GM03348 (cell line): ENCODE measurements at places on chromosomes 2 and 18.

DNA sequence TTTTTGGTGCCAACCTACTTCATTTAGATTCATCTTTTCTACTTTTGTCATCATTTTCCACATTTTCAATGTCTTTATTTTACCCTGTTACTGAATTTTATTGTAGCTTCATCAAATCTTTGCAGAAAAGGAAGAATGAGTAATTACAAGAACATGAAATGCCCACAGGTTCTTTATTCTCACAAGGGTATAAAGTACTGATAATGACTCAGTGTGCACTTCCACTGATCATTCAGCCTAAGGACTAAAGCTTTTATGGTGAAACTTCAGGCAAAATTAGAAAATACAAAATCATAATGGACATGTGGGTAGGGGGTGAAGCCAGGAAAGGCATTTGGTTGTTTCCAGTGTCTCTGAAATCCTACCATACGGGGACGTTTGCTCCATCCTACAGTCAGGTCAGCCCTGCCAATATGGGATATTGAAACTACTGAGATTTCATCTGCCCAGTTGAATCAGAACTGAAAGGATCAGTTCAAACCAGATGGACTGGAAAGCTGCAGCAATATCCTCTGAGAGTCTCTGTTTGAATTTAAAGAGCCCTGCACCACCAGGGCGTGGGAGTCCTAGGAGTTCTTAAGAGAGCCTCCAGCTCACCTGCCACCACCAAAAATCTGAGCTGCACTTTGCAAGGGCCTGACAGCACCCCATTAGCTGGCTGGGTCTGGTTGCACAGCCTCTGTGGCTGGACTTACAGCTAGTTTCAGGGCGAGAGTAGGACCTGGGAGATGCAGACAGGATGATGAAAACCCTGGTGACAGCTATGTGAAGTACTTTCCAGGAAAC lies 390.4 kb downstream of the CMPK2 start:
- DNase-seq, result no peak

DNA sequence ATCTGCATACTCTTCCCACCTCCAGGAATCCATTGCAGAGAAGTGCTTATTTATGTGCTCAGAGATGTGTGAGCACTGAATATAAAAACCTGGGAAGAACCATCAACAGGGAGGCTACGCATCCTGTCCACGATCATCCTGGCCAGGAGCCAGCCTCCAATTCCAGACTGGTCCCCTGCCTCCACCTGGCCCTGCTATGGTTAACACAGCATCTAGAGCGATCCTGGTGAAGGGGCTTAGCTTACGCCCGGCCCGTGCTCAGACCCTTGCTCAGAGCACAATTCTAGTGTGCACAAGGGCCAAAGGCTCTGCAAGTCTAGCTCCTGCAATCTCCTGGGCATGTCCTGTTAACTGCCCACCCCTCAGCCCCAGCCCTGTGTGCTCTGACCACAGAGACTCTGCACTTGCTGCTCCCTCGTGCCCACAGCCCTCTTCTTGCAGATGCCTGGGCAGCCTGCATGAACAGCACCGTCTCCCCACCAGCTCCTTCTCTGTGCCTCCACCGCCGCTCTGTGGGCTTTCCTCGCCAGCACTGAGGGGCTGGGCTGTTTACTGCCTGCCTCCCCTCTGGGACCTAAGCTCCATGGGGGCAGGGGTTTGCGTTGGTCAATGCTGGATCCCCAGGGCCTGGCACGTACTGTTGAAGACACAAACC lies 6.5 kb downstream of the PER2 start:
- no peak for DNase-seq

GRCh38 chr18:41972067-41972925 lies 17.3 kb downstream of the PIK3C3 start:
- DNase-seq, result no peak

- DNase-seq, result peak; percentile 77
Measured at GRCh38 chr2:121721926-121722325, 14.7 kb downstream of the NIFK start.

- no peak for DNase-seq
Measured at GRCh38 chr2:150919901-150920300, 341.8 kb downstream of the RBM43 start.

- DNase-seq, result peak; percentile 26
Measured at GRCh38 chr2:171762879-171763573, 75.8 kb downstream of the DYNC1I2 start.

DNA sequence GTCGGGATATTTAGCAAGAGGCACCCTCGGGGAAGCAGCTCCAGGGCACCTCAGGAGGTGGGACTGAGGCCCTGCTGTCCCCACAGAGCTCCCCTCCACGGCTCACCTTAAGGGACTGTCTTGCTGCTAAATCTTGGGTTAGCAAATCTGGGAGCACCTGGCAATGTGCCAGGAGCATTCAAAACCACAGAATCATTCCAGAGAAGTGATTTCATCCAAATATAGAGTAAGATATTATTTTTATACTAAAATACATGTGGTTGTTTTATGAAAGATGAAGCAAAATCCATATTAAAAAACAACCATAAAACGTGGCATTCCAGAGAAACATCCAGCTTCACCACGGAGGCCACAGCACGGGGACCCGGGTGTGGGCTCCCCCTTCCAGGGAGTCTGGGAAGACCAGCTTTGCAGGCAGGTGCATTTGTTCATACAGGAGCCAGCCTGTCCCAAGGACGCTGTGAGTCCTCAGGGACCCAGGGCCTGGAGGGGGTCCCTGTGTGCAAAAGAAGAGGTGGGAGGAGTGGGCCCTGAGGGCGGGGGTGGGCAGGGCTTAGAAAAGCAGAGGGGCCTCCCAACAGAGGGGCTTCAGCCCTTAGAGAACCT lies 16.3 kb downstream of the HS1BP3 start:
- DNase-seq, result peak; percentile 52

- DNase-seq, result no peak
Measured at GRCh38 chr2:204279819-204280218, 265.5 kb upstream of the PARD3B start.

DNA sequence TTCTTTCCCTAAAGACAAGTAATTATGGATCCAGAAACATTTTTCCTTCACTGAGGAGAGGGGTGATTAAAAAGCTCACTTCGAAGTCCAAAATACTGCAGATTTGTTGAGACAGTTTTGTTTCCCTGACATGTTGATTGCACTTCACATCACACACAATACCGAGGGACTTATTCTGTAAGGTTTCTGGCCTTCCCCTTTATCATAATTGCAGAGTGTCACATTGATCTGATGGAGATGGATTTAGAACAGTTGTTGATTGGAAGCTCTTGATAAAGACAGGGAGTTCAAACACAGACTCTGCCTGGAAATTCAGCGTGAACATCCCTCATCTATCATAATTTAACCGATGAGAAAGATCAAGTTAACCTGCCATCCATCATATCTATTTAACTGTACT lies 163.6 kb downstream of the PTPRM start:
- no peak for DNase-seq
